ENCODE measurements at places on chromosomes 12 and 14. TPM values are rescaled to one million over a fixed set of nuclear protein-coding genes. Genes with fewer than 3 reads are reported as not detected.

GALNT9 gene
- not detected for total RNA-seq

DNA sequence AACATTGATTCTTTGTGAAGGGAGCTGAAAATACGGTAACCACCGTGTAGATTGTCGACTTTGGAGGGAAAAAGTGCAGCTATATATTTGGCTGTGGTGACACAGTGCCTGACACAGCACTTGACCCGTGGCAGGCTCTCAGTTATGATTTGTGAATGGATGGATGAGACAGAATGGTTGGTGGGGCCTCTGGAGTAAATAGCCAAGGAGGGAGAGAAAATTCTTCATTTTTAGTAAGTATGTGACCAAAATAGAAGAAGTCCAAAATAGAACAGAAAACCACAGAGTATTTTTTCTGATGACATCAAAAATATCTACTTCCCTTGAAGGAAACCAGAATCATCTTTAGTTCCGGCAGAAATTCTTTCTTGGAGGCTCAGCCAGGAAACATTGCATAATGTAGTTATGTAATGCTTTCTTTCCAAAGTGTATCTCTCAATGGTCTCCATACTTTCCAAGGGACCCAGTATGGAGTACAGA lies 82.0 kb upstream of the WSCD2 start:
- DNase-seq: no peak
- H3K4me1 ChIP-seq: peaks cover 14% of the 10 kb centered on the region
- H3K4me3 ChIP-seq: no peak overlapping the region
- H3K27me3 ChIP-seq: no peaks in the 10 kb centered on the region
- no peak overlapping the region for H3K27ac ChIP-seq

- no peak overlapping the region for H3K27ac ChIP-seq
- no peak overlapping the region for H3K4me3 ChIP-seq
- no peaks in the 10 kb centered on the region for H3K27me3 ChIP-seq
- H3K4me1 ChIP-seq: no peaks in the 10 kb centered on the region
- no peaks in the 10 kb centered on the region for H3K36me3 ChIP-seq
Measured at GRCh38 chr12:24599736-24600135, 349.2 kb downstream of the BCAT1 start.

GRCh38 chr12:94595152-94595551 lies 55.2 kb downstream of the TMCC3 start:
- H3K27ac ChIP-seq: no peak overlapping the region
- H3K27me3 ChIP-seq: peaks cover 6% of the 10 kb centered on the region
- no peak overlapping the region for H3K4me3 ChIP-seq
- peaks cover 9% of the 10 kb centered on the region for H3K4me1 ChIP-seq

ASCL1 gene
- not detected for total RNA-seq

DNA sequence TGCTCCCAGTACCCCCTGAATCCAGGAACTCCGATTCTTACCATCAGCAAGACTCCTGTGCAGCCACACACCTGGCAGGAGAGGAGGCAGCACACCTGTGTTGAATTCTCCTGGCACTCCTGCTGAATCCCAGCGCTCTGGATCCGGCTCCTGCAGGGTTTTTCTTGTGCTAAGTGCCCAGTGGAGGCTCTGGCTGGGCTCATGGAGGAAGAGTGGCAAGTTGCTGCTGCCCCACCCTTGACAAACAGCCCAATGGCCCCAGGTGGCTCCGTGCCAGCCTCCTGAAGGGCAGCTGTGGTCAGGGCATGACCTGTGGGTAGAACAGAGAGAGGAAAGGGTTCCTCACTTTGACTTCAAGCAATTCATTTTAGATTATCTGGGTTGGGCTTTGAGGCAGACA lies 20.0 kb downstream of the CRACR2A start:
- H3K4me3 ChIP-seq: no peak overlapping the region
- DNase-seq: no peak
- peaks cover 8% of the 10 kb centered on the region for H3K4me1 ChIP-seq
- no peaks in the 10 kb centered on the region for H3K27me3 ChIP-seq
- H3K36me3 ChIP-seq: no peaks in the 10 kb centered on the region

ESPL1 gene
- 34.3 TPM for total RNA-seq

DNA sequence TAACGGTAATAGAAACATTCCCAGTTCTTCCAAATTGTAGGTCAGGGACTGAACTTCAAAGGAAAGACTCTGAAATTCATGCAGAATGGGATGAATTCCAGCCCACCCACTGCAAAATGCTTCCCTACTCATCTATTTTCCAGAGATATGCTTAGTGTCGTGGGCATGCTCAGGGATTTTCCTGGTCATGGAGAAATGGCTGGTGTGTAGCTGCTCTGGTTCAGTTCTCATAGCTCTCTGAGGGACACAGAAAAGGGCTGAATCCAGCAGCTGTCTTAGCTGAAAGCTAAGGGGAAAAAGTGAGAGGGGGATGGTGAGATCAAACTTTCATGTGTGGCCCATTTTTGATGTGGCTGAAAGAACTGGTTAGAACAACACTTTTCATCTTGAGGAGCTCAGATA lies 72.9 kb upstream of the KRAS start:
- no peak for DNase-seq
- H3K36me3 ChIP-seq: no peaks in the 10 kb centered on the region
- no peak overlapping the region for H3K27ac ChIP-seq
- H3K4me1 ChIP-seq: no peaks in the 10 kb centered on the region
- no peak overlapping the region for H3K4me3 ChIP-seq

- no peak overlapping the region for H3K4me3 ChIP-seq
- no peaks in the 10 kb centered on the region for H3K27me3 ChIP-seq
- H3K36me3 ChIP-seq: no peaks in the 10 kb centered on the region
- no peaks in the 10 kb centered on the region for H3K4me1 ChIP-seq
- DNase-seq: no peak
Measured at GRCh38 chr12:29644536-29645162, 139.1 kb downstream of the TMTC1 start.

DNA sequence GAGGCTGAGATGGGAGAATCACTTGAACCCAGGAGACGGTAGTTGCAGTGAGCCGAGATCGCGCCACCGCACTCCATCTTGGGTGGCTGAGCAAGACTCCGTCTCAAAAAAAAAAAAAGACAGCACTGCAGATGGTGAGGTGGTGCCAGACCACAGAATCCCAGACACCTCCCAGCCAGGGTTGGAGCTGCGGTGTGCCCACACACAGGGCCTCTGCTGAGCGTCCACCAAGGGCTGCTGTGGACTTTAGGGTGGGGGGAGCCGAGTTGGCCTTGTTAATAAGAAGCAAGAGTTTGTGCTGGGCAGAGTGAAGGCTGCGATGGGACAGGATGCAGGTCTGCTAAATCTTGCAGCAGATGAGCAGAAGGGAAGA lies 14.2 kb downstream of the KMT5A start:
- DNase-seq: no peak
- peaks cover 6% of the 10 kb centered on the region for H3K4me1 ChIP-seq

MYH6 gene
- total RNA-seq: 0.03 TPM

NXPH4 gene
- not detected for total RNA-seq
